Stimulated activated CD8-positive, alpha-beta memory T cell treated with anti-CD3 and anti-CD28 coated beads, Interleukin-15, amount 100 ng/mL, for 1 hour (primary cell): ENCODE measurements at places on chromosomes 3 and 15.

DNA sequence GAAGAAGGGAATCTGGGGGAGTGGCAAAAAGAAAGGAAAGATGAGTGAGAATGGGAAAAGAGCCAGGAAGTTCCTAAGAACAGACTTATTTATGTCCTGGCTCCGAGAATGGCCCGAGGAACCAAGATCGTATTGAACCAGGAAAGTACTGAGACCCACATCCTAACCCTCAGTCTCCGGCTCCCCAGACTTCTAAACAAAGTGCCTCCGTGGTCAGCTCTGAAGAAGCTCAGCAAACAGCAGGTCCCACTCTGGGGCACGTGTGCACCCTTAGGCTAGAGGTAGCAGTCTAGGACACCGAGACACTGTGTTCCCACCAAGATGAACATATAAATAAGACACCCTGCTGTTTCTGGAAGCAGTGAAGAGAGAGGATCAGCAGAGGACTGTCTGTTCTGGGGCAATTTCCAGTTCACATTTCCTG lies 307.4 kb downstream of the NTRK3 start:
- DNase-seq = no peak

GRCh38 chr3:120077731-120078130 lies 16.5 kb downstream of the GSK3B start:
- no peak for DNase-seq

GRCh38 chr15:91921188-91921842 lies 67.8 kb downstream of the SLCO3A1 start:
- DNase-seq = no peak

DNA sequence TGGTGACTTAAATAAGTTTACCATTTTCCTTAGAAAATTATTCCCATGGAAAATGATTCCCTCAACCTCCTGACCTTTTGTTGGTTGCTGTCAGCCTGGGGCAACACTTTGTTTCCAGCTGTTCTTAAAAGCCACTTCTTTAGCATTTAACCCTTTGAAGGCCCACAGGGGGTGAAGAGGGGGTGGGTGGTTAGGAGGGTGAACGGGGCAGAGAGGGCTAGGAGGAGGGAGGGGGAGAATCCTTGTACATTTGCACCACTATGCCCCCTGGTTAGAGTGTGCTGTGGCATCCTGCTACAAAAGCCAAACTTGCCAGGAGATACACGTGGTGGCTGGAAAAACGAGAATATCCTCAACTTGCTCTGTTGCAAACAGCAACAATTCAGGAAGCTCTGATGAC lies 273.2 kb upstream of the RGMA start:
- no peak for DNase-seq

GRCh38 chr3:124206225-124207055 lies 214.5 kb upstream of the ROPN1 start:
- no peak for DNase-seq

GRCh38 chr15:57651445-57651844 lies 55.1 kb upstream of the POLR2M start:
- DNase-seq = no peak

- DNase-seq = no peak
Measured at GRCh38 chr15:38080651-38081275, 146.3 kb downstream of the TMCO5A start.
